ENCODE measurements at places on chromosomes 4 and X.
A peak's percentile ranks its signal among the peaks of the same experiment; 100 is the strongest.

- no peak for DNase-seq
These were observed 7.6 kb upstream of the CCNQ start for GRCh38 chrX:153606503-153606902.

DNA sequence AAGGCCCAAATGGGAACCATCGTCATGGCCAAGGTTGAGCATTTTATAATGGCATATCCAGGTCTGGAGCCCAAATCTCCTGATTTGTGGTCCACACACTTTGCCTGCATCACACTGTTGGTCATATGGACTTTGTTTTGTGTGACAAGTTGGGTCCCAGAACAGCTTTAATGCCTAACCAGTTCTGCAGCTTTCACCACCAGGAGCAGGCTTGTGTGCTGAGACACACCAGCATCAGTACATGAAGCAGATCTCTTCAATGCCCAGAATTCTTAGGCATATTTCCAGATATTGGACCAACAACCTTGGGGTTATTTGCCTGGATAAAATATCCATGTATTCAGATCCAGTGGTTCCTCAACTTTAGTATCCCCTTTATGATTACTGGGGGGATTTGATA, 371.3 kb downstream of the FBXW7 start:
- DNase-seq: no peak

GRCh38 chrX:10989386-10989785, 121.7 kb upstream of the HCCS start:
- DNase-seq: no peak

DNA sequence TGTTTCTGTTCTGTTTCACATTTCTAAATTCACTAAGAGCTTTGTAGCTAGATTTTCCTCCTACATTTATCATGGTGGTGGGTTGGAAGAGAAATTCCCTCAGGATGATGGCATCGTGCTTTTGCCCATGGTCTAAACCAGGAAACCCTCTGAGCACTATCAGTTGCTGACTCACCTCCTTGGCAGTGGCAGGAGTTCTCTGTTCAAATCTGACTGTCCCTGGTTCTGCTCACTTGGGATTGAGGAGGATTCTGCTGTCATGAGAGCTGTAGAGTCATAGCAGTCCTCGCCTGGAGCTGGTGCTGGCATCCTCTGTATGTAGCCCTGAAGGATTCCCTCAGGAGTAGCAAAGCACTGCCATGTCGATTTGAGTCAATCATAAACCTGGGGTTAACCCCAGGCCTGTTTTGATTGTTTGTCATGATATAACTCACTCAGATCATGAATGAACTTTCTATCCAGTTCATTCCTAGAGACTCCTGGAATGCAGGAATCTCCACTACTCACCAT, 9.4 kb downstream of the TEX13A start:
- DNase-seq: no peak

GRCh38 chrX:154729439-154729838, 21.4 kb downstream of the GAB3 start:
- DNase-seq: no peak

GRCh38 chr4:183631577-183632198, 27.3 kb downstream of the RWDD4 start:
- DNase-seq: no peak

- DNase-seq: peak; percentile 43
These were observed 132.8 kb downstream of the PDGFC start for GRCh38 chr4:156838761-156839160.

DNA sequence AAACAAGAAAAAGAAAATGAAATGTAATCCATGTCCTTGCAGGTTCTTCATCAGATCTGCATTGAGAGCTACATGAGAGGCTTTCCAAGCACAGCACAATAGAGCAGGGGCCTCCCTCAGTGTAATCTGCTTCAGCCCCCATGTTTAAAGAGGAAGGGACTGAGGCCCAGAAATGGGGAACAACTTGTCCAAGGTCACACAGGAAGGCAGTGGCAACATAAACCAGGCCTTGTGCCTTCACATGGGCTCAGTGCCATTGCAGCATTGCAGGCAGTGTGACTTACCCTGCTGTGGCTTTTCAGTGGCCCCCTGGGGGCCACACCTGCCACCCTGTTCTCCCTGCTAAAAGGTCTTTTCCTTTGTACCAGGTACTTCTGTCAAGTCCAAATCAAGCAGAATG, 20.9 kb upstream of the CD99L2 start:
- peak; percentile 19 for DNase-seq

DNA sequence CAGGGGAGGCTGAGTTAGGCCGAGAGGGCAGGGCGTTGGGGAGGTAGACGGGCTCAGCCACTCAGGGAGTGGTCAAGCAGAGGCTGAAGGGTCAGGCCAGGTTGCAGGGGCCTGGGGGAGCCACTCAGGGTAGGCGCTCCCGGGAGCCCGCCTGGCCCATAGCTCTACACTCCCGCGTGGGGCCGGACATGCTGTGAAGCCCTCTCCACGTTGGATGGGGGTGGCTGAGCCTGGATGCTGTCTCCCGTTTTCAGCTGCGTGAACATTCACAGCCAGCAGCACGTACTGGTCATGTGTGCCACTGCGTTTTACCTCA, 14.0 kb upstream of the MSANTD1 start:
- DNase-seq: no peak

DNA sequence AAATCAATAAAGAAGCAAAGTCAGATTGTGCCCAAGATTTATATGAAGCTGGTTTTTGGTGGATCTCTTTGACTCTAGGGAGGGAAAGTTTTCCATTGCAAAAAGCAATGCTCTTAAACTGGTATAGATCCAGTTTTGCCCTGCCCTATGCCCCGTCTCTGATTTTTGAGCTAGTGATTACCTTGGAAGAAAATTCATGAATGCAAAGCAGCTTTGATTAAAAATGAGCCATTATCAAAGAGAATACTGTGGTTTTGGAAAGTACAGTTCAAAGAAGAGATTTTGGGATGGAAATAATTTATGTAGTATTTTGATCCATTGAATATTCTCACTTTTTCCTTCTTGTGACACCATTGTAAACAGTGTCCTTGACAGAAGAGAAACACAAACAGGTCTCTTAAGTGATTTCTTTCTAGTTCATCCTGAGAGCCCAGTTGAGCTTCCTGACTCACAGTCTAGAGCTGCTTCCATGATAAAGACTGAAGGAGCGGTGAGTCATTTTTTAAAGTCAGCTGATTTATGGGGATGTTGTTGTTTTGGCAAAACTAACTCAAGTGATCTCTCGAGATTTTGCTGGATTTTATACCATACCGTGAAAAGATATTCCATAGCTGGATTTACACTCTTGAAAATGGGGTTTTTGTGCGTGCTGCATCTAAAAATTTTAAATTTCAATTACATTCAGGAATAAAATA, 76.7 kb downstream of the AFF1 start:
- peak; percentile 63 for DNase-seq

DNA sequence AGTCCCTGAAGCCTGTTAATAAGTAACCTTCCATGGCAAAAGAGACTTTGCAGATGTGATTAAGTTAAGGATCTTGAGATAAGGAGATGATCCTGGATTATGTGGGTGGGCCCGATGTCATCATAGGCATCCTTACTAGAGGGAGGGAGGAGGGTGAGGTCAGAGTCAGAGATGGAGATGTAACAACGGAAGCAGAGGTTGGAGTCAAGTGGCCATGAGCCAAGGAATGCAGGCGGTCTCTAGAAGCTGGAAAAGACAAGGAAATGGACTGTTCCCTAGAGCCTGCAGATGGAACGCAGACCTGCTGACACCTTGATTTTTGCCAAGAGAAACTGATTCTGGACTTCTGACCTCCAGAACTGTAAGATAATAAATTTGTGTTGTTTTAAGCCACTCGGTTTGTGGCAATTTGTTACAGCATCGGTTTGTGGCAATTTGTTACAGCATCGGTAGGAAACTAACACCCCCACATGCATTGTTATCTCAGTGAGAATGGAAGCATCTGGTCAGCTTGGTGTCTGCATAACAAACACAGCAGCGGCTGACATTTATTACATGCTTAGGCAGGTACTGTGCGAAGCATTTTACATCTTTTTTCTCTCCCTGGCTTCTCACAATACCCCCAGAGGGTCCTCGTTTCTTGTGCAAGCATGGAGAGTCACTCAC, 55.6 kb downstream of the CLDN34 start:
- DNase-seq: peak; percentile 46

DNA sequence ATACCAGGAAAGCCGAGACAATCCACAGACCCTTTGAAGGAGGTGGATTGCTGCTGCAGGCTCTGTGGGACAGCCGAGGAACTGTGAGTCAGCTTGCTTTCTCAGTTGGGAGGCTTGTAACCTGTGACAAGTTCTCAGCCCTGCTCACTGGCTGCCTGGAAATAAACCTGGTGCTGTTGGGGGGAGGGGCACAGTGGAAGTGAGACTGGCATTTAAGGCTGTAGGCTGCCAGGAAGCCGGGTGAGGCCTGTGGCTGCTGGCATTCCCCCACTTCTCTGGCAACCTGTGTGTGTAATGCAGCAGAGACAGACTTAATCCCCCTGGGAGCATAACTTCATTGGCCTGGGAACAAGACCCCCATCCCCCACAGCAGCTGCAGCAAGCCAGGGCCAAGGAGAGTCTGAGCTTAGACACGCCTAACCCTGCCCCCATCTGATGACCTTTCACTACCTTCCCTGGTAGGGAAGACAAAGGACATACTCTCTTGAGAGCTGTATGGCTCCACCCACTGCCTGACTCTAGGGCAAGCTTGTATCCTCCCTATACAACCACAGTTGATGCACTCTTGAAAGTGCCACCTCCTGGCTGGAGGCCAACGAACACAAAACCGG, 64.1 kb downstream of the ALPK1 start:
- DNase-seq: no peak

Measured in hematopoietic multipotent progenitor cell treated with erythropoietin and hydrocortisone succinate and interleukin-3 and kit ligand, for 4 days (in vitro differentiated cells).